Islet precursor cell (in vitro differentiated cells): ENCODE measurements at places on chromosomes 5 and 9.

GRCh38 chr9:127079446-127080140 lies 42.8 kb downstream of the ANGPTL2 start:
- peak; percentile 18 for DNase-seq

DNA sequence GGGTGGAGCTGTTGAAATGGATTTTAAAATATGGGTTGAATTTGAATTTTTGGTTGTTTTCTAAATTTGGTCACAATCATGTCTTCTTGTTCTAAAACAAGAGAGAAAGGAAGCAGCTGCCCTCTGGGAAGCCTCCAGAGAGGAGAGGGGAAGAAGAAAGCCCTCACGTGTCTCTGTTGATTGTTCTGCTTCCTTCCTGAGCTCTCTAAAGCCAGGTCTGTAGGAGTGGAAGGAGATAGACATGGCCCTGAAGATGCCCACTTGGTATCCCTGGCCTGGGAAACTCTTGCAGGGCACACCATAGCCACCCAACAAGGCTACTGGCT lies 59.6 kb downstream of the GALNT12 start:
- no peak for DNase-seq

DNA sequence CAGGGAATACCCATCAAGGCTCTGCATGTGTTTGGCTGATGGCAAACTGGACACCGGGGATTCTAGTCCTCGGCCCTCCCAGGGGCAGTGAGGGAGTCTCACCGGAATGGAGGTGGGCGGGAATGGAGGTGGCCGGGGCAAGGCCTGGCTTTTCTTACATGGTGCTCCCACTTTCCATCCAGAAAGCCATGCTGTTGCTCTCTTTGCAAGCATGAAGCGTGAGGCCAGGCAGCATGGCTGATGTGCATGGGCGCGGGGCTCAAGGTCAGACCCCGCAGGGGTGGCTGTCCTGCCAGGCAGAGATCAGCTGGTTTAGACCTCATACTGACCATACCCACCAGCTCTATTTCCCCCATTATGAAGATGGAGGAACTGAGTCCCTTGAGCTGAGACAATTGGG lies 108.0 kb upstream of the PHYKPL start:
- DNase-seq, result no peak

DNA sequence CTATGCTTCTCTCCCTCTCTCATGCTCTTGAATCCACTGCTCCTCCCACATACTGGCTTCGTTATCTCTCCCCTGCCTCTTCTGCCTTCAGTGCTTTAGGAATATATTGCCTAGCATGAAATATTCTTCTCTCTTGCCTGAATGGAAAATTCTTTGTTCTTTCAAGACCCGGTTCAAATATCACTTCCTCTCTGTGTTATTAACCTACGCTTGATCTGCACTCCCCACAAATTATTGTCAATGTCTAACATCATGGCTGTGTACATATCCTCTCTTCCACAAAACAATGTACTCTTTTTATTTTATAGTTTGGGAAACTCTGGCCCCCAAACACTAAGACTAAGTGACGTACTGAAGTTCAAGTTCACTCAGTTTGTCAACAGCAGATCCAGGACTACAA lies 211.0 kb downstream of the SEC61B start:
- no peak for DNase-seq

DNA sequence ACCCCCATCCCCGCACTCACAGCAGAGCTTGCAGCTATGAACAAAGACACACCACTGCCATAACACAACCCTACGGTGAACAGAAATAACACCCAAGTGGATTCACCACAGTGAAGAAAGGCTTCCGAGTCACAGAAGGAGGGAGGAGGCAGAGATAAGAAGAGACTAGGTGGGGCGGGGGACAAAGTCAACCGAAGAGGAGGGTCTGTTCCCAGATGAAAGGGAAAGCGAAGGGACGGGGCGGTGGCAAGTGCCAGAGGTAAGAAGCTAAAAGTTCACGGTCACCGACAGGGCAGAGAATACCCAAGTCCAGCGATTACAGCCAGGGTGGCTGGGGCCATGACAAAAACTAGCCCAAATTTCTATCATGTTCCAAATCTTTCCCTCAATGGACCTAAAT lies 21.0 kb downstream of the EPB41L4B start:
- DNase-seq, result no peak

GRCh38 chr5:117888688-117889087 lies 1099.7 kb downstream of the DTWD2 start:
- no peak for DNase-seq

DNA sequence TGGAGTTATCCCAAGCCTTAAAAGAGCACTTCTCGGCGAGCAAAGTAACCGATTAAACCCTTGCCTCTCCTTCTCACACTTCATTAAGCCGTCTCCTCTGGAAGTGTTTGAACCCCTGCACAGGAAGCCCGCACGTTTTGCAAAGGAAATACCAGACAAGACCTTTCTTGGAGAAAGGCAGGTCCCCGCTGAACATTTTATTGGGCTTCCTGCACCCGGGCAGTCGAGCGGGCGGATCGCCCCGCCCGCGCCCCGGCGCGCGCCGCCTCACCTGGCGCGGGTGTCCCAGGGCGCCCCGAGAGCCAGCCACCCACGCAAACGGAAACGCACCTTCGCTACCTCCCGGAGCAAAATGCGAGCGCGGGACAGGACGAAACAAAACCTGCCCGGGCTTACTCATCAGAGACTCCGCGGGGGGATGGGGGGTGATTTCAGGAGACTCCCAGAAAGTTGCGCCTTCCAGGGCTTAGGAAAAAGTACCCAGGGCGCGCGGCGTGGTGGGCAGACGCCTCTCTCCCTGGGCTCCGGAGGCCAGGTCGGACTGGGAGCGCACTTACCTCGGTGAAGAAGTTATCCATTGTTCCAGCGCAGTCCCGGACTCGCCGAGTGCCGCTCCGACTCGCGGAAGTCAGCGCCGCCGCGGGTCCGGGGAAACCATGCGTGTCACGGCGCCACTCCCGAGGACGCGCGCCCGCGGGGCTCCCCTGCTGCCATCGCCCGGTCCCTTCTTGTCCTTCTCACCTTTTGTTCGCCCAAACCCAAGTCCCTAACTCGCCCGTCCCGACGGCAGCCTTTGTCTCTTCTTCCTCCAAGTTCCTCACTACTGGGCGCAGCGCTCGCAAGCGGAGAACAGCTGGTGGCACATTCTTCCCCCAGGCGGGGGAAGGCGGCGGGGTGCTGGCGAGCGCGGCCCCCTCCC lies 598 bp downstream of the MYO10 start:
- no peak for DNase-seq
